ENCODE measurements at places on chromosomes 6 and 20.

DNA sequence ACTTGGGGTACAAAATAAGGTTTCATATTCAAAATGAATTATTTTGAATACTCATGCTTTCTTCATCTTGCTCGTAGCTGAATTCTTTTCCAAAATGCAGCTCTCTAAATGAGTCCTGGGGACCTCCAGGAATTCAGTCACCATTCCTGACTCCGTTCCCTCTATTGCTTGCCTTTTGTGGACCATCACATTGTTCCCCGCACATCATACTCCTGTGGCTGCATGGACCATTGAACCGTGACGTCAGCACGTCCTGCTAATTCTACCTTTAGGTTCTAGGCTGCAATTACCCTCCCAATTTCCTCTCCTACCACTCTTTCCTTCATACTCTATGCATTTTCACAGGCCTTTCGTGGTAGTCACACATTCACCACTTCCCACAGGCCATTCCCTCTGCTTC lies 173.1 kb upstream of the ID4 start:
- DNase-seq: no peak

- DNase-seq: no peak
Observed at GRCh38 chr6:170122651-170123050, 168.2 kb downstream of the DLL1 start.

DNA sequence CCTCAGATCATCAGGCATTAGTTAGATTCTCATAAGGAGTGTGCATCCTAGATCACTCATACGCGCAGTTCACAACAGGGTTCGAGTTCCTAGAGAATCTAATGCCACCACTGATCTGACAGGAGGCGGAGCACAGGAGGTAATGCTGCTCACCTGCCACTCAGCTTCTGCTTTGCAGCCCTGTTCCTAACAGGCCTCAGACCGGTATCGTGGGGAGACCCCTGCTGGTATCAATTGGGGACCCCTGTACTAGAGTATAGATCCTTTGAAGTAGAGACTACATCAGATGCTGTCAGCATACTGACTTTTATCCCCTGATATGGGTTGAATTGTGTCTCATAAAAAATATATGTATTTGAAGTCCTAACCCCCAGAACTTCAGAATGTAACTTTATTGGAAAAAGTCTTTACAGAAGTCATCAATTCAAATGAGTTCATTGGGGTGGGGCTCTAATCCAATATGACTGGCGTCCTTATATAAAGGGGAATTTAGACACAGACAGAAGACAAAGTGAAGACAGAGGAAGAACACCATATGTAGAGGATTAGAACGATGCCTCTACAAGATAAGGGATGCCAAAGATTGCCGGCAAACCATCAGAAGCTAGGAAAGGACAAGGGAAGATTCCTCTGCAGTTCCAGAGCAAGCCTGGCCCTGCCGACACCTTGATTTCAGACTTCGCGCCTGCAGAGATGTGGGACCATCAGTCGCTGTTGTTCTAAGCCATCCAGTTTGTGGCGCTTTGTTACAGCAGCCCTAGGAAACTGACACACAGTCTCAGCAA lies 104.4 kb upstream of the BTBD3 start:
- no peak for DNase-seq

- no peak for DNase-seq
Observed at GRCh38 chr6:100574836-100575235, 110.1 kb upstream of the SIM1 start.

DNA sequence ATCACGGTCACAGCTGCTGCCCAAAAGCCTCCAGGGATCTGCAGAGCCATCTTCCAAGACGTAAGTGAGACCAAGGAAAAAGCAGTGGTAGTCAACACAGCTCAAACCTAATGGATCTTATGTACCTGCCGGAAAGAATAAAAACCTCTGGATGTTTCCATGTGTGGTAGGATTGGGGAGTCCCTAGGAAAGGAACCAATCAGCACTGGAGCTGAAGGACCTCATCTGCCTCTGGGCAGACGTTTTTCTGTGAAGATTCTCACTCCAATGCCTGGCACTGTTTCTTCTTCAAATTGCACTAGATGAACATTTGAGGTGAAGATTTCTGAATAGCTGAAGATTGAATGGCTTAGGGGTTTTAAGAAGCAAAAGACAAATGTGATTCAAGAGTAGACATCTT lies at the start of gene HLA-DQB2:
HLA-DQB2 (minus strand) TSS at position 112 of the 400 bp plus-strand sequence; CDS start at position 50, 62 bp downstream.
- DNase-seq: no peak

- DNase-seq: no peak
Observed at GRCh38 chr6:144065213-144065660, 30.1 kb downstream of the SF3B5 start.

DNA sequence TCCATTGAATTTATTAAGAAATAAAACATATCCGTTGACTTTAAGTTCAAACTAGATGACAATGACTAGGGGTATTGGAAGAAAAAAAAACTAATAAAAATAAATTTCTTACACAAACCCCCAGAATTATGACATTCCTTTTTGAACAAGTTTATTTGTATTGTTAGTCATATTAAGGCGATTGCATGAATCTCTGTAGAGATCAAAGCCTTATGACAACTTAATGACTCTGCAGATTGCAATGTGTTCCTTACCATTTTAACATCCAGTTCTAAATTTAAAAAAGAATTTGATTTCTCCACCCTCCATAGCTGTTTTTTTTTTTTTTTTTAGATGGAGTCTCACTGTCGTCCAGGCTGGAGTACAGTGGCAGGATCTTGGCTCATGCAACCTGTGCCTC lies 189.8 kb upstream of the CEP162 start:
- no peak for DNase-seq
